ENCODE measurements at places on chromosomes 7 and 10.

- DNase-seq, result no peak
Measured at GRCh38 chr10:109025172-109025571, 898.1 kb downstream of the XPNPEP1 start.

GRCh38 chr10:74381291-74381853, 230.4 kb downstream of the ADK start:
- DNase-seq, result no peak

GRCh38 chr10:132299371-132300336, 8.1 kb downstream of the STK32C start:
- no peak for DNase-seq

DNA sequence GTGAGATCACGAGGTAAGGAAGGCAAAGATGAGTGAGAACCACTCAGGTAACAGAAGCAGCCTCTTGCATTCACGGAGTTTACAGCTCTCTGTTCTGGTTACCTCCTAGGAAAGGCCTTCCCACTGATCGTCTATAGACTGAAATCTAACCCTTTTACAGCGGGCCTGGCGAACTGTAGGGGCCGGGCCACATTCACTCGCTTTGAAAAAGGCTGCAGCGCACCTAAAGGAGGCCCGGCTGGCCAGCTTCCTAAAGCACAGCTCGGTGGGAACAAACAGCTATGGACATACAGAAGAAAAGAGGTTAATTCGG, 565 bp downstream of the ATP5MK start:
- no peak for DNase-seq

DNA sequence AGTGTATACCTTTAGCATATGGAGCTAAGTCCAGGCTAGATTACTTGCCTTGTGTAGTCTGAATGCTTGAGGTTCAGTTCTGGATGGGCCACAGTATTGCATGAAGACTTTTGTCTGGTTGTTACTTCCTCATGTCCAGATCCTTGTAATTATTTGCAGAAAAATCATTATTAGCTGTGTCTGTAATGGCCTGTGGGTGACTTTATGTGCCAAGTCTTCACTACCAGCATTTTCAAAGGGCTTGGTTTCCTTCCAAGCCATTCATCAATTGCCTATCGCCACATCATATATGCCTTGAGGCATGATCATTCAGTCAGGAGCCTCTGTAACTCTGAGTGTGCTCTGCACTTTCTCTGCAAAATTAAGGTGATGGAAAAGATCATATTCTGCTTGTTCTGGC, 13.8 kb upstream of the HDAC9 start:
- DNase-seq, result no peak

GRCh38 chr7:46781901-46782439, 799.9 kb downstream of the TNS3 start:
- DNase-seq, result no peak

- no peak for DNase-seq
Measured at GRCh38 chr7:26910221-26910620, 45.8 kb upstream of the SKAP2 start.

DNA sequence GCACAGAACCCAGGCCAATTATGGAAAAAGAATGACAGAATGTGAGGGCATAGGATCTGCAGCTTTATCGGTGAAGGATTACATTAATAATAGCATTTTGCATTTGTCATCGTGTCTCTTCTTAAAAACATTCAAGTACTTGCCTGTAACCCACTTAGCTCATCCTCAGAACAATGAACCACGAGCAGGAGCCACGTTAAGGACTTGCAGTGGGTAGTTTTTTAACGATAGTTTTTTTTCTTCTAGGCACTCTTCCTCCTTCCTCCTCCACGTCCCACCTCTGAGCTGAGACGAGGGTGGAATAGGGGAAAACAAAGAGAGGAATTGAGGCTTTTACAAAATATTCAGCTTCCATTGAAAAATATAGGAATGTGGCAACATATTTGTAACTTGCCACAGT, 27.1 kb downstream of the CDHR3 start:
- no peak for DNase-seq

GRCh38 chr7:110779339-110779738, 311.6 kb upstream of the LRRN3 start:
- no peak for DNase-seq

GRCh38 chr10:22342421-22342820, 2.9 kb upstream of the SPAG6 start:
- DNase-seq, result no peak

DNA sequence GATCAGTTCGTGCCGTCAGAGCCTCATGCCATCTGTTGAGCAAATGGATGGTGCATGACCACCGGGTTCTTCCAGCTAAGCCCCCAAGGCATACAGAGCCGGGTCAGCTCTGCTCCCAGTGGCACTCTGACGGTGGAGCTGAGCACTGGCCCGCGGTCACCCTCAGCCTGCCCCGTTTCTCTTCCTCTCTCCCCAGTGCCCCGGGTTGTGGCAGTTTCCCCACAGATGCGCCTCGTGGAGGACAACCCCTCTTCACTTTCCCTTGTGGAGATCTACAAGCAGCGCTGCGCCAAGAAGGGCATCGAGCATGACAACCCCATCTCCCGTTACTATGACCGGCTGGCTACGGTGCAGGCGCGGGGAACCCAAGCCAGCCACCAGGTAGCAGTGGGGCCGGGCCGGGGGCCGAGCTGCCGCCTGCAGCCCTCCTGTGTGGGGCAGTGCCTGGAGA, 129.9 kb downstream of the TRRAP start:
- DNase-seq, result no peak

GRCh38 chr7:107453388-107453787, 16.5 kb upstream of the GPR22 start:
- no peak for DNase-seq

DNA sequence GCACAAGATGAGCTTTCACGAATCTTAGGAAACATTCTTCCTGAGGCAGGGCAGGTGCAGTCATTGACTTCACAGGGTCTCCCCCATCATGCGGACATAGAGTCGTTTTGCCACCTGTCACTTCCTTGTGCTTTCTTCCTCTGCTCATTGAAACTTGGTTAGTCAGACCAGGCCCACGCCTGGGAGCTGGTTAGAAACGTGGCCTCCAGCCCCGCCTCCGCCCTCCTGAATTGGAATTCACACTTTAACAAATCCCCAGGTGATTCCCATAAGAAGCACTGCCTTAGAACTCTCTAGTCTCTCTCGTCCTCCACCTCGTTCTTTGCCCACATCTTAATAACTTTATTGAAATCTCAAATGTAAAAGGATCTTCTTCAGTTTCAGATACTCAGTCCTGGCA, 265.5 kb upstream of the FZD8 start:
- no peak for DNase-seq

DNA sequence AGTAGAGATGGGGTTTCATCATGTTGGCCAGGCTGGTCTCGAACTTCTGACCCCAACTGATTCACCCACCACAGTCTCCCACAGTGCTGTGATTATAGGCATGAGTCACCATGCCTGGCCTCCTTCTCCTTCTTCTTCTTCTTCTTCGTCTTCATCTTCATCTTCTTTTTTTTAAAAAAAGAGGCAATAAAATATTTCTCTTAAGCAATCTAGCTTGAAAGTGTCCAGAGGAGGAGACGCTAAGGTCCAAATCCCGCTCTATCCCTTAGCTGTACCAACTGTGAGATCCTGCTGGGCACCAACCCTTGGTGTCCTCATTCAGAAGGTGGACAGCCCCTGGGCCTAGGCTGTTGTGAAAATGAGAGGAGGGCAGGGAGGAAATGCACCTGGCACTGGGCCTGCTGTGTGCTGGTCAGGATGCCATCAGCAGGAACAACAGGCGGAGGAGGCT, 13.9 kb upstream of the PSAP start:
- no peak for DNase-seq

- DNase-seq, result no peak
Measured at GRCh38 chr7:17618652-17618974, 320.2 kb downstream of the AHR start.

GRCh38 chr10:101668566-101668965, 26.4 kb downstream of the FBXW4 start:
- no peak for DNase-seq

DNA sequence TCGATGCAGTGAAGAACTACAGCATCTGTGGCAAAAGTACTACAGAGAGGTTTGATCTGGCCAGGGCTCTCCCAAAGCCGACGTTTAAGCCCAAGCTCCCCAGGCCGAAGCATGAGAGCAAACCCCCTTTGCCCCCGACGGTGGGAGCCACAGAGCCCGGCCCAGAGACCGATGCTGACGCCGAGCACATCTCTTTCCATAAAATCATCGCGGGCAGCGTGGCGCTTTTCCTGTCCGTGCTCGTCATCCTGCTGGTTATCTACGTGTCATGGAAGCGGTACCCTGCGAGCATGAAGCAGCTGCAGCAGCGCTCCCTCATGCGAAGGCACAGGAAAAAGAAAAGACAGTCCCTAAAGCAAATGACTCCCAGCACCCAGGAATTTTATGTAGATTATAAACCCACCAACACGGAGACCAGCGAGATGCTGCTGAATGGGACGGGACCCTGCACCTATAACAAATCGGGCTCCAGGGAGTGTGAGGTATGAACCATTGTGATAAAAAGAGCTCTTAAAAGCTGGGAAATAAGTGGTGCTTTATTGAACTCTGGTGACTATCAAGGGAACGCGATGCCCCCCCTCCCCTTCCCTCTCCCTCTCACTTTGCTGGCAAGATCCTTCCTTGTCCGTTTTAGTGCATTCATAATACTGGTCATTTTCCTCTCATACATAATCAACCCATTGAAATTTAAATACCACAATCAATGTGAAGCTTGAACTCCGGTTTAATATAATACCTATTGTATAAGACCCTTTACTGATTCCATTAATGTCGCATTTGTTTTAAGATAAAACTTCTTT, 2.3 kb downstream of the LRRTM3 start:
- DNase-seq, result no peak

- no peak for DNase-seq
Measured at GRCh38 chr10:44814929-44815328, 96.2 kb upstream of the TMEM72 start.

DNA sequence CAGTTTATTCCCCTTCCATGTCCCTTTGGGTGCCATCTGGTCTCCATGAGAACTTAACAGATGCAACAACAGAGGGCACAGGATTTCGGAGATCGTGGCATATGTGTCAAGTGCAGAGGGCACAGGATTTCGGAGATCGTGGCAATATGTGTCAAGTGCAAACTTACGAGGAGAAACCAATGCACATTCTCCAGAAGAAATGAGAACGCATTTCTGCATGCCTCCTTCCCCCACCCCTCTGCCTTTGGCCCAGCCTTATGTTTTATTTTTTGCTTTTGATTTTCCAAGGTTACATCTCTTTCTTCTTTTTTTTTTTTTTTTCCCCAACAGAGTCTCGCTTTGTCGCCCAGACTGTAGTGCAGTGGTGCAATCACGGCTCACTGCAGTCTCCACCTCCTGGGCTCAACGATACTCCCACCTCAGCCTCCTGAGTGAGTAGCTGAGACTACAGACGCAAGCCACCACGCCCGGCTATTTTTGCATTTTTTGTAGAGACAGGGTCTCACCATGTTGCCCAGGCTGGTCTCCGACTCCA, 586 bp upstream of the ANKRD26 start:
- DNase-seq, result no peak

DNA sequence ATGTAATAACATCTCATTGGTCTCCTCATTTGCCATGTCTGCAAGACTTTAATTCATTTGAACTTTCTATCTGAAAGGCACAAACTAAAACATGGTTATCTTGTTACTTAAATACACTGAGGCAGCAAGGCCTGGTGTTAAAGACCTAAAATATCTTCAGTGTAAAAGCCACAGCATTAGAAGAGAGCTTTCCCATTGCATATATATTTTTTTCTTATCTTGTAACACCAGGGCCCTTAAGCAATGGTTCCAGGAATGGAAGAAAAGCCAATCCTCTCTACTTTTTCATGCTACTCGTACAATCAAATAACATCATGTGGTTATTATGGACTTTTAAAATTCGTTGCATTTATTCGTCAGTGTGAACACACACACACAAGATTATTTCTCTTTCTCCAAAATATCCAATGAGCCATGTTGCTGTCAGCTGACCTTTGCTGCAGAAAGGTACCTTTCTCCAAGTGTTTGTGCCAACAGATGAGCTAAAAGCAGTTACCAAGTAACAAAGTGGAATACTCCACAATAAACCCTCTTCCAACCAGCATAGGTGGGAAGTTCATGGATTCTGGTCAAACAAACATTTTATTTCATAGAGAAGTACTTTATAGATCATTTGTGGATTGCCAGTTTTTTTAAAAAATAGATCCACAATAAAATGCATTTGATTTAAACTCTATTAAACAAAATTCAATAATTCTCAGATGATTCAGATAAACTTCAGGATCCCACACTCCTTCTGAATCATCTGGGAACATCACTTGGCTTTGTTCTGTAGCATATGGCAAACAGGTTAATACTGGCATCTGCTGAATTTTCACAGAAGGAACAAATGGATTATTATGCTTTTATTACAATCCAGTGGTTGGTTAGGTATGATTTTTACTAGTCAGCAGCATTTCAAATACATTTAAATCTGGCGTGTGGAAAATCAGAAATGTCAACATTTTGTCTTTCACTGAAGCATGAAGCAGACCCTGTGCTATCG, 63.3 kb upstream of the AGBL3 start:
- DNase-seq, result no peak

- no peak for DNase-seq
Measured at GRCh38 chr7:138705167-138705566, 4.0 kb upstream of the SVOPL start.

- DNase-seq, result no peak
Measured at GRCh38 chr7:41053820-41054219, 649.1 kb downstream of the INHBA start.

DNA sequence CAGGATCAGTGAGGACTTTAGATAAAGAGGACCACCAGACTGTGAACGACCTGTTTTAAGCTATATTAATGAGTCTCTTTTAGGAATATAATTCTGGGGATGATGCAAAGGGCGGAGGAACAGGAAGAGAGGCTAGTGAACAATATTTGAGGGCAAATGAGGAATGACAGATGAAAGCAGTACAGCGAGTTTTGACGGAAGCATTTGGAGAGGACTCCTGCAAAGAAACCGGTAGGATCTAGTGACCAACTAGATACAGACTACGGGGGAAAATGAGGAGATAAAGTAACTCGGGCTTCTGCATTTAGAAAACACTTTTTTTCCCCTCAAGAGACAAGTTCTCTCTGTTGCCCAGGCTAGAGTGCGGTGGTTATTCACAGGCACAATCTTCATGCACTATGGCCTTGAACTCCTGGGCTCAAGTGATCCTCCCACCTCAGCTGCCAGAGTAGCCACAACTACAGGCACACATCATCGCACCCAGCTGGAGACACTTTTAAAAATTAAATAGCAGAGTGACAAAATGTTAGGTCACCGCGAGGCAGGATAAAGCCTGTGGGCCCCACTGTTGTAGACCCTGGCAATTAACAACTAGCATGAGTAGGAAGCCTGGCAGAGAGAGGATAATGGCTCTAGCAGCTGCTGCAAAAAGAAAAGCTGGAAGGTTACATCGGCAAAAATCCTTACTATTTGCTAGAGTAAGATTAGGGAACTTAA, 143.2 kb downstream of the SRPK2 start:
- no peak for DNase-seq

DNA sequence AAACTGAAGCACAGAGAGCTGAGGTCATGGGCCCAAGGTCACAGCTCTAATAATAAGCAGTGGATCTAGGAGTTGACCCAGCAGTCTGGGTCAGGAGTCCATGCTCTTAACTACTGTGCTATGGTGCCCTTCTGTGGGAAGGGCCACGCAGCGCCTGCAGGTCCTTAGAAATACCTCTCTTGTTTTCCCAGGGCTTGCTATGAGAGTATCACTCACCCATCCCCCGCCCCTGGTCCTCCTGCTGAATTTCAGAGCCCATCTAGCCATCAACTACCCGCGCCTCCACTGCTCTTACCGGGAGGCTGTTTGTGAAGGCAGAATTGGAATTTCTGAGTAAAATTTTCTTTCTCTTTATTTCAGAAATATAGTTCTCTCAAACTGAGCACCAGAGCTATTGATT, 27.3 kb upstream of the CRHR2 start:
- no peak for DNase-seq

All from activated CD8-positive, alpha-beta memory T cell treated with anti-CD3 and anti-CD28 coated beads for 4 hours (primary cell).